Fibroblast of the aortic adventitia (primary cell): ENCODE measurements at places on chromosomes 7 and 10. TPM values are rescaled to one million over a fixed set of nuclear protein-coding genes. Genes with fewer than 3 reads are reported as not detected.

Gene PITX3
- not detected in 2 replicates for total RNA-seq

Gene VIM
- 10,091 and 12,680 TPM in 2 replicates for total RNA-seq

Gene SEMA3D
- total RNA-seq, result 27.1 and 51.2 TPM in 2 replicates

Gene PLEKHS1
- not detected in 2 replicates for total RNA-seq

DNA sequence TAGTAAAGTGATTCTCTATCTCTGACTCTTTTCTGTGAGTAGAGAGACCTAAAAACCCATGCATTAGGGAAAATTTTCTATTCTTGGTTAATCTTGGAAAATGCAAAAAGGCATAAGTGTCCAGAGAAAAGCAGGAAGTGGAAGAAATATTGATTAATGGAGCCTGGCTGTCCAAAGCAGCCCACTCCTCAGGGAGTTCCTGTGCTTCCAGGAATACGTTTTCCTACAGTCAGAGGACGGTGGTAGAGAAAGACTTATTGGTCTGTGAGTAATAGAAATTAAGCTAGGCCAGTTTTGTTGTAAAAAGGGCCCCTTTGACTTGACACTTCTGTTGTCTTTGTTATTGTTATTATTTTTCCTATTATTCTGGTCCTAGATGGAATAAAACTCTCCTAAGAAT, 157.8 kb downstream of the NRP1 start:
- no peak for DNase-seq

DNA sequence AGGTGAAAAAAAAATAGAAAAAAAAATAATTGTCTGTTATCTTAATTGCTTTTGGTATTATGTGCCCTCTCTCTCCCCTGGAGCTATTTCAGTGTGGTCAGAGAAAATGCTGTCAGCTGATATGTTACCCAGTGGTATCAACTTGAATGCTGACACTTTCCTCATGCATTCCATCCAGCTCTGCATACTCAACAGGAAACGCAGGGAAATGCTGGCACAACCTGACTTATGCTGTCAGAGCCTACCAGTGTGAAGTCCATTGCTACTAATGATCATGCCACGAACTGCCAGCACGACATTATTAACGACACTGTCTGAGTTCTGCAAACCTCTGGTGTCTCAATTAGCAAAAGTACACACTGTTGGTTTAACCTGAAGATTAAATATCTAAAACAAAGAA, 182.8 kb downstream of the ZWINT start:
- DNase-seq, result no peak

GRCh38 chr7:87147500-87147899, 4.8 kb upstream of the DMTF1 start:
- no peak for DNase-seq

GRCh38 chr10:64630534-64630933, 1109.3 kb downstream of the REEP3 start:
- DNase-seq, result no peak

- peak; percentile 98 for DNase-seq
These were observed 16.9 kb upstream of the CDK14 start for GRCh38 chr7:90579181-90579688.

GRCh38 chr7:1223196-1223981, 9.3 kb upstream of the UNCX start:
- DNase-seq, result no peak

DNA sequence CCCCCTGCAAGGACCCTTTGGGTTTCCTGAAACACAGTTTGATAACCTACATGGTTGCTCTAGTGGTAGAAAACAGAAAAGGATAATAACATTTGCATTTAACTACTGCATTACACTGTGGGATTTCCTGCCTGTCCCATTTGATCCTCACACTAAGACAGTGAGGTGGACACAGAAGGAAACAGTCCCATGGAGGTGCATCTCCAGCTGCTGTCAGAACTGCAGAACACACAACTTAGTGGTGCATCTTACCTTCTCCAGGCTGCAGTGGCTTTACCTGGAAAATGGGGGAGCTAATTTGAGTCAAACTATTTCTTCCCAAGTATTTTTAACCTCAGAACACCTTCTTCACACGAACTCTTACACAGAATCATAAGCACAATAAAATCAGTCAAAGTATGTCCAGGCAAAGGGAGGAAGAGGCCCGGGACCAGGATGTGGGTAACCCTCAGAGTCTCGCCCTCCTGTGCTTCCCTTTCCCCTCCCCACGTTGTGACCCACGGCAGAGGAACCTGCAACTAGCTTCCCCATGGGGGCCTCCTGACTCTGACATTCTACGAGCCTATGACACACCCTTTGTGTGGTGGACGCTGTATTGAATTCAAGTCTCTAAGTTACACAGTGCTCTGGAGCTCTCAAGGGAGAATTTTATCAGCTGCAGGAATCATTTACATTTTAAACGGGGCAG, 33.7 kb downstream of the SCRN1 start:
- no peak for DNase-seq

DNA sequence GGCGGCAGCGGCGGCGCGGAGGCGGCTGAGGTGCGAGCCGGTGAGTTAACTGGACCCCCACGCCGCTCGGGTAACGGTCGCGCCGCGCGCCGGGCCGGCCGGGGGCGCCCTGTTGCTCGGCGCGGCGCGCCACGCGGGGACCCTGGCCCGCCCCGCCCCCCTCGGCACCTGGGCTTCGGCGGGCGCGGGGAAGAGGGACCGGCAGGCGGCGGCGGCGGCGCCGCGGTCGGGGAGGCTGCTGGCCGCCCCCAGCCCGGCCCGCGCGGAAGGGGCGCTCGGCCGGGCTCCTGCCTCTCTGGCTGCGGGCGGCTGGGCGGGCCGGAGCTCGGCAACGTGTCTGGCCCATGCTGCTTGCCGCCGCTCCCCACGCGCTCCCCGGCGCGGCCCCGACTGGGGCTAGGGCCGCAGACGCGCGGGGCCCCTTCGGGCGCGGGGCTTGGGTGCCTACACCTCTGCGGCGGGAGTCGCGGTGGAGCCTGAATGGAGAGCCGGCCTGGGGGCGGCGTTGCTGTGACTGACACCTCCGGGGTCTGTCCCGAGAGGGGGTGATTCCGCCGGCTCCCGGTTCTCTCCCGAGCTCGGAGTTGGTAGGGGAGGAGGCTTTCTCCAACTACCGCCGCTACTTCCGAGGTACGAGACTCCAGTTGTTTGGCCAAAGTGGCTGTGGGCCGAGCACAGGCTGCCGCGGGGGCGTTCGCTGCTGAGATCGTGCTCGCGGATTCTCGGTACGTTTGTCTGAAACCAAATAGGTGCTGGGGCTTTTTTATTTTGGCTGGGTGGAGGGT, 494 bp downstream of the PALS2 start:
- DNase-seq, result peak; percentile 48

GRCh38 chr10:3067859-3068179, 471 bp downstream of the PFKP start:
- no peak for DNase-seq

- no peak for DNase-seq
These were observed 156.2 kb downstream of the PARD3 start for GRCh38 chr10:34658934-34659333.

DNA sequence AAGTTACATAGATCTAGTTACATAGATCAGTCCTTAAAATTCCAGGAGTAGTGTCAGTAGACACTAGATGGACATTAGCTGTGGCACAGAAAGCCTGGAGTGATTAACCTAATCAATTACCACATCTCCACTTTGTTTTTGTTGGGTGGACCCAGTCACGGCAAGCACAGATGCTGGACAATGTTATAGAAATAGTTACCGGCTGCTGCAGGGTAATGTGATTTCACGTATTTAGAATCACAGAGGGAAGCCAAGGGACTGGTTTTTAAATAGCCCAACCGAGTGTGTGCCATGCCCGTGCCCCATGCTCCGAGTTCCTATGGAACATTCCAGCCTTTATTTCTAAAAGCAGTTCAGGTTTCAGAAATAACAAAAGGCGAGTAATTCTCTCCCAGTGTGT, 2.8 kb downstream of the LGI1 start:
- no peak for DNase-seq

DNA sequence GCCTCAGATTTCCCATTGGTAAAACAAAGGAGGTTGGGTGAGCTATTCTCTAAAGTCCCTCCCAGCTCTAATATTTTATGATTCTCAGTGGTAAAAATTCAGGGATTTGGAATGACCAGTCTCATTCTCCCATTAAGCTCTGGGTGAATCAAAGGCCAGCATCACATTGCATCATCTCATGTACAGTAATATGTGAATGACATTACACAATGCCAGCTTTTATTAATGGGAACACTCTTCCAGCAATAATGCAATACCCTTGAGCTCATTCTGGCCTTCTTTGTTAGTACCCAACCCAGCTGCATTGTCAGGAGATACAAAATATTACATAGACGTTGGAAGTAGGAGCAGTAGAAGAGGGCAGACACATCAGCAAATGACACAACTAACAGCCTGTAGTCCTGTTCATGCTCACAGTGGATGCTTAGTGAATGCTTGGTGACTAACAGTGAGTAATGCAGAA, 100.0 kb upstream of the EGR2 start:
- DNase-seq, result peak; percentile 95

- DNase-seq, result no peak
These were observed 18.5 kb downstream of the LIPA start for GRCh38 chr10:89233033-89233432.

DNA sequence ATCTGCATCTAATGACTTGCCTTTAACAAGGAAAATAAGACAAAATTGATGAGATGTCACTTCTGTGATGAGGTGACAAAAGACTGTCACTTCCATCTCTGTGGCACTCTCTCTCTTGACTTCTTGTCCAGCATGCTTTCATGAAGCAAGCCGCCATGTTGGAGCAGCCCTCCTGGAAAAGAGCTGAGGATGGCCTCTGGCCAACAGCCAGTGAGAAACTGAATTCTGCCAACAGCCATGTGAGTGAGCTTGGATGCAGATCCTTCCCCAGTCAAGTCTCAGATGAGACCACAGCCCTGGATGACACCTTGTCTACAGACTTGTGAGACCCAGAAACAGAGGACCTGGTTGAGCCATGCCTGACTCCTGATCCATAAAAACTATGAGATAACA, 412.6 kb upstream of the SHH start:
- DNase-seq, result no peak

DNA sequence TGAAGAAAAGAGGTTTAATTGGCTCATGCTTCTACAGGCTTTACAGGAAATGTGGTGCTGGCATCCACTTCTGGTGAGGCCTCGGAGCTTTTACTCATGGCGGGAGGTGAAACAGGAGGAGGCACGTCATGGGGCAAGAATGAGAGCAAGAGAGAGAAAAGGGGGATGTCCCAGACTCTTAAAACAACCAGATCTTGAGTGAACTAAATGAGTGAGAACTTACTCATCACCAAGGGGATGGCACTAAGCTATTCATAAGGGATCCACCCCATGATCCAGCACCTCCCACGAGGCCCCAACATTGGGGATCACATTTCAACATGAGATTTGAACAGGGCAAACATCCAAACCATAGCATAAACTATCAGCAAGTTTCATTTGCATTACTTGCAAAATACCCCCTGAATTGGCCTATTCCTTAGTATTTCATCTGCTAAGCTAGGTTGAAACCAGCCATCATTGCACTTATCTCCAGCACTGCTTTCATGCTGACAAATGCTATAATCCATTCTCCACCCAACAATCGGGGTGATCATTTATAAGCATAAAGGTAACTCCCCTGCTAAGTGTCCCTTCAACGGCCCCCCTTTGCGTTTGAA, 179.0 kb downstream of the NOC3L start:
- DNase-seq, result peak; percentile 87

DNA sequence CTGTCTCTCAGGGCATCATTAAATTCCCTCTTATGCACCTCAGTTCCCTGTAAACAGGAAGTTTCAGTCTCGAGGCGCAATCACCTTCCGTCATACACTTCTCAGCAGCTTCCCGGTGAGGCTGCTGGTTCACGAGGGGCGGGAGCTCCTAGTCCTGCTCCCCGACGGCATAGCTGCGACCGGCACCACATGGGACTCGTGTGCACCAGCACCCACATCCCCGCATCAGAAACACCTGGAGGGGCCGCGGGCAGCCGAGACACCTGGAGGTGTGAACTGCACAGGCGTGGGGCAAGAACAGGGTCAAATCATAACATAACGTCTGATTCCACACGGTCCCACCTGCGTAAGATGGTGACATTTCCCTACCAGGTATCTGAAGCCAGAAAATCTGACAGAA, 52.7 kb downstream of the DIP2C start:
- no peak for DNase-seq

- no peak for DNase-seq
These were observed 10.3 kb upstream of the IFIT1B start for GRCh38 chr10:89367529-89367928.

GRCh38 chr10:5365928-5366327, 1.2 kb downstream of the UCN3 start:
- DNase-seq, result no peak

DNA sequence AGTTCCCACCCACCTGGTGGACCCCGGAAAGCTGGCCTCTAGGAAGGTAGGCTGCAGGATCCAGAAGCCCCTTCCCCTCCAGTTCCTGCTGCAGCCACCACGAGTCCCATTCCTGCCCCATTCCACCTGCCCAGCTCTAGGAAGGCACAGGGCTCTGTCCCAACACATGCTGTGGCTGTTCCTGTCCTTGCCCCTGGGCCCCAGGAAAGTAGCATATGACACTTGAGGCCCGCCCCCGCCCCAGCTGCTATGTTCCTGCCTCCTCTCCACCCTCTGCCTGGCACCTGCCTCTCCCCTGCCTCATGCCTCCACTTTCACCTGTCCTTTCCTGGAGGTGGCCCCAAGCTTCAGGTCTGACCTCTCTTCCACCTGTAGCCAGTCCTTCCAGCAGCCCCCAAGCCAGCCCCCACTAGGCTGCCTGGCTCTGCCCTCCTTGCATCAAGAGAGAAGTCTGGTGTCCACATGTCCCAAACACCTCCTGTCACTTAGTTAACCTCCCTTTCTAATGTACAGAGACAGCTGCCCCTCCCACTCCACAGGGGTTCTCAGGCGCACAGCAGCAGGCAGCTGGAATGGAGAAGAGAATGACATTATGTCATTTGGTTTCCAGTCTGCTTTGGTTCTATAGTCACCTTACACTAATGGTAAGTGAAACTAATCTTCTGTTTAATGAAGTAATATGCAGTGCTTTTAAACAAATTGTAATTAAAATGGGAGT, 22.7 kb downstream of the YKT6 start:
- no peak for DNase-seq

DNA sequence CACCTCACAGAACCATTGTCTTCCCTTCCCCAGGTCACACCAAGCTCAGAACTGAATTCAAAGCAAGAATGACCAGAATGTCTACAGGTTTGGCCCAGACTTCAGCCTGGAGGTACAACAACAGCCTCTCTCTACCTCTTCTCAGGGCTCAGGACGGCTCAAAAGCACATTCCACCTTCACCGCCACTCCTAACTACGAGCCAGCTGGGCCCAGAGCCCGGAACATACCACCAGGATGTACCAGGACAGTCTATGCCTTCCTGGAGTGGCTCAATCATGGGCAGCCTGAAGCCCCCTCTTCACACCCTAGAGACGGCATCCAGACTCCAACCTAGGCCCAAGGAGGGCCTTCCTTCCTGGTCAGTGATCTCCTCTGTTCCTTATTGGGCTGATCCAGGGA, 41.6 kb downstream of the ANXA8 start:
- DNase-seq, result no peak

DNA sequence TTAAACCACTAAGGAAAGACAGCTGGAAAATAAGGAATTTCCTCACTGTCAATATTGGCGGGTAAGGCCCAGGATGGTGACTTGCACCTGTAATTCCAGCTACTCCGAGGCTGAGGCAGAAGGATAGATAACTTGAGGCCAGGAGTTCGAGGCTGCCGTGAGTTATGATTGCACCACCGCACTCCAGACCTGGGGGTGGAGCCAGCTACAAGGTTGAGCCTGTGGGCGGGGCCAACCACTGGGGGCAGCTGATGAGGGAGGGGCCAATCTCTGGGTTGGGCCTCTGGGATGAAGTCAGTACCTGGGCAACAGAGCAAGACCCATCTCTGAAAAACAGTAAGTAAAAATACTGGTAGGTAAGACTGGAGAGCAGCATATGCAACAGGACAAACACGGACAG, 80.1 kb upstream of the ADO start:
- no peak for DNase-seq
